A549 treated with RU486 at 1 μM for 4 hours (cell line): ENCODE measurements at places on chromosomes 13 and 19. TPM values are rescaled to one million over a fixed set of nuclear protein-coding genes. Genes with fewer than 3 reads are reported as not detected.

Gene C3
- 34.0 to 64.4 TPM (median 45.2 TPM) in 5 replicates for total RNA-seq

Gene CCDC70
- total RNA-seq = 0.14 TPM in 1 of 5 replicates, not detected in the others

Gene CYP2A6
- 0.26 TPM in 1 of 5 replicates, not detected in the others for total RNA-seq

Gene ZNF468
- 0.39 to 0.86 TPM (median 0.61 TPM) in 5 replicates for total RNA-seq

Gene SIGLEC8
- total RNA-seq = not detected in 5 replicates

Gene SERTAD1
- total RNA-seq = 24.4 to 39.2 TPM (median 32.1 TPM) in 5 replicates

Gene DIRAS1
- 3.0 to 4.6 TPM (median 3.9 TPM) in 5 replicates for total RNA-seq

Gene TMEM143
- total RNA-seq = 3.7 to 5.7 TPM (median 3.9 TPM) in 5 replicates

Gene MEF2B
- 0.24 to 1.1 TPM (median 0.27 TPM) in 5 replicates for total RNA-seq
